Left forelimb (tissue), 1 donor: ENCODE measurements at places on chromosomes 2 and 18.

DNA sequence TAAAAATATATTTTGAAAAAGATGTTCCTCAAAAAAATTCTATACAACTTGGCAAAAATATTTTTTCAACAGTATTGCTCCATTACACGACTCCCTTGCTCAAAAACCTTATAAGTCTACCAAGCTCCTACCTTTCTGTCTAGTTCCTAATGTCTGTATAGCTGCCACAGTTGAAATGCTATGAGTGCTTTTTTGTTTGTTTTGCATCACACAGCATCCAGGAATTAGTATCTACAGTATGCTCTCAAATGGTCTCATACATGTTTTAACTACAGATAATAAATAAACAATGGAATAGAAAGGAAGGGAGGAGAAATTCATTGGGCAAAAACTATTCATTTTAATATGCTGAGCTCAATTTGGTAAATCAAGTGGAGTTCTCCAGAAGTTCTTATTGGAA lies 17.3 kb downstream of the ACADL start:
- DNase-seq: no peak

DNA sequence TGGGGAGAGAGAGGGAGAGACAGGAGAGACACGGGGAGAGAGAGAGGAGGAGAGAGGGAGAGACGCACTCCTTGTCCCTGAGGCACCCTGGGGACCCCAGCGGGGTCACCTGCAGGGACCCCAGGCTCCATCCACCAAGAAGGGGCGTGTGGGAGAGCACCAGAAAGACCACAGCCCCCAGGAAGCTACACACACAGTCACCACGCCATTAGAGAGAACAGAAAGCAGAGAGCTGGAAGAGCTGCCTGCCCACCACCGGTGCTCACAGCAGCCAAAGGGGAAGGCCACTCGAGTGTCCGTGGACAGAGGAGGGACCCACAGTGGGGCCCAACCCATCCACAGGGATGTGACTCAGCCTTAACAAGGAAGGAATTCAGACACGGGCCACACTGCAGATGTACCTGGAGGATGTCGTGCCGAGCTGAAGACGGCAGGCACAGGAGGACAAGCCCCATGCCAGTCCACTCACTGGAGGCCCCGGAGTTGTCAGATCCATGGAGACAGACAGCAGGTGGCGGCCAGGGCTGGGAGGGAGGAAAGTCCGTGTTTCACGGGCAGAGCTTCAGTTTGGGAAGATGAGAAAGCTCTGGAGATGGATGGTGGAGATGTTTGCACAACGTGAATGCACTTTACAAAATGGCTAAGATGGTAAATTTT lies 11.5 kb upstream of the NFATC1 start:
- DNase-seq: no peak

- DNase-seq: no peak
These were observed 17.4 kb downstream of the TRPM8 start for GRCh38 chr2:233934524-233934923.

- no peak for DNase-seq
These were observed 16.5 kb upstream of the ME2 start for GRCh38 chr18:50862401-50862800.

DNA sequence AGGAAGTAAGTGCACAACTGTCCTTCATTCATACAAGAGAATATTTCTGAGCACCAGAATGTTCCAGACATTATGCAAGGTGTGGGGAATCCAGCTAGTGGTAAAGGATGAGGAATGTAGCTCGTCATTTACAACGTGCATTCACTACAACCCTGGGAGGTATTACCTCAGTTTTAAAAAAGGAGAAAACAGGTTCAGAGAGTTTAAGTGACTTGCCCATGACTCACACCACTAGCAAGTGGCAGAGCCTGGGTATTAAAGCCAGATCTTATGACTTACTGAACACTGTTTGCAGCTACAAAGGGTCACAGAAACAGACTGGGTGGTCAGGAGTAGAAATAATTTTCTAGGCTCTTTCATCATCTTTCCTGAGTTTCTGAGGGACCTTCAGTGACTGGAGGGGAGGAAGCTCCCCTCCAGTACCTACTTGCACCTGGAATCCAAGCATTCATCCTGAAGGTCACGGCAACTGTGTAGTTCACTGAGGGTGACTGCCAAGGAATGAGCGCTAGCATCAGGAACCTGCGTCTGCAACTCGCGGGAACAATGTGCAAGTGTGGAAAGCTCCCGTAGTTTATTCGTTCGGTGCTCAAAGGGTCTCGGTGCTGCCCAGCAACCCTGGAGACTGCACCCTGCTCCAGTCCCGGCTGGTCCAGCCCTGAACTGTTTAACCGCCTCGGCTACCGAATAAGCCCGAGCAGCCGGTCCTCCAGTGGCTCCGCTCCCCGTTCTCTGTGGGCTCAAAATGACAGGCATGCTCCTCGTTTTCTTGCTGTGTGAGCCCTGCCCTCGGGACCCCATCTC lies 647 bp downstream of the CCDC121 start:
- no peak for DNase-seq
